T1000 (cell line): ENCODE measurements at places on chromosomes 7 and 10.

- no peak for DNase-seq
Observed at GRCh38 chr10:75654772-75655171, 223.3 kb downstream of the LRMDA start.

- no peak for DNase-seq
Observed at GRCh38 chr10:34719328-34719727, 95.8 kb downstream of the PARD3 start.

- DNase-seq, result no peak
Observed at GRCh38 chr10:124626759-124627380, 117.3 kb downstream of the FAM53B start.

DNA sequence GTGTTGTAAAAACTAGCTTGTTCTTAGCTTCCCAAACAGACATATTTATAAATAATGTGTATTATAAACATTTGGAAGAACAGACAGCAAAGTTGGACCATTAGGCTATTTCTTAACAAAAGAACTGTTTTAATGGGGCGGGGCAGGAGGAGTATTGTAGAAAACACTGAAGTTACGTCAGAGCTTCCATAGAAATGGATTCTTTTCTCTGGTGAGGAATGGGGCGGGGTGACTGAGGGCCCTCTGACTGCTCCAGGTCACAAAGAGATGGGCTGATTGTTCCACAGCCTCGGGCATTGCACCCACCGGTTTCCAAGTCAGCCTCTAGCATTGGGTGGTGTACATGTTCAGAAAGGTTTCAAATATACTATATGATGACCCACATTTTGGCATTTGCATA is 36.8 kb upstream of the ADAM12 start:
- DNase-seq, result no peak

DNA sequence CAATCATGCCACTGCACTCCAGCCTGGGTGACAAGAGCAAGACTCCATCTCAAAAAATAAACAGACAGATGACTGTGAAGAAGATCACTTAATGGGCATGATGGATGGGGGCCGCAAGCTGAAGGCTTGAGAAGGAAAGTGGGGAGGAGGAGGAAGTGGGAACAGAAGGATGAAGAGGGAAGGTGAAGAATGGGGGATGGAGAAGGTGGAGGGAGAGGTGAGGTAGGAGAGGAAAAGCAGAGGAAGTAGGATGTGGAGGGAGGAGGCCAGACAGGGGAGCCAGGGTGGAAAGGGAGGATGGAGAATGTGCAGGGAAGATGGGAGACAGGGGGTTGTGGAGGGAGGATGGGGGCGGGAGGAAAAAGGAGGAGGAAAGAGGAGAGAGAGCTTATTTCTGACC is 68.8 kb downstream of the SVOPL start:
- no peak for DNase-seq

DNA sequence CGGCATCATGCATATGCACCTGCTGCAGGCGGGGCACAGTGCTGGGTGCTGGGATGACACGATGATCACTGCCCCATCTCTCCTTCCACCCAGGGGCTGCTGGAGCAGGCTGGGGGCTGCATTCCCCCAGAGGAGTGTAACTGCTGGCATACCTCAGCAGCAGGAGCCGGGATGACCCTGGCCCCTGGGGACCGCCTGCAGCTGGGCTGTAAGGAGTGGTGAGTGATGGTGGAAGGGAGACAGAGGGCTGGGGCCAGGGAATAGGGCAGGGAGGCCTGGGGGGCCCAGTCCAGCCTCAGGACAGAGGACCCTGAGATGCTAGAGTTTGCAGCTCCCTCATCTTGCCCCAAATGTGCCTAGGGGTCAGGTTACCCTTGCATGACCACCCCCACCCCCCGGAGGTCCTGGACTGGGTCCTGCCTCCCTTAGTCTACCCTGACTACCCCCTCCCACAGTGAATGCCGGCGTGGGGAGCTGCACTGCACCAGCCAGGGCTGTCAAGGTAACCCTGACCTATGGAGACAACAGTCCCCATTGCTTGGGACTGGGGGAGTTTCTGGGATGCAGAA is 14.5 kb upstream of the ZNF862 start:
- no peak for DNase-seq

DNA sequence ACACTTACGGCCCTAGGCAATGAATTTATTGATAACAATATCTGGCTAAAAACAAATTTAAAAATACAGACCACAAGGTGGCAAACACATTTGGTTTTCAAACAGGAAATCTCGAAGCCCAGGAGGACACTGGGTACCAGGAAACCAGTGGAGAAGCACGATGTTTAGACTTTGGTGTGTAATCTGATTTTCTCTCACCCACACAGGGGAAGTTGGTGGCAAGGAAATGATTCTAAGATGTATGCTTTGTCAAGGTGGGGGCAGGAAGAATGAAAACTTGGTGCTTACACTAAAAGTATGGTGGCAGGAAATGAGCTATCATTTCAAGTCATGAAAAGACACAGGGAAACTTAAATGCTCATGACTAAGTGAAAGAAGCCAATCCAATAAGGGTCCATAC is 113.2 kb upstream of the ANKRD1 start:
- no peak for DNase-seq

DNA sequence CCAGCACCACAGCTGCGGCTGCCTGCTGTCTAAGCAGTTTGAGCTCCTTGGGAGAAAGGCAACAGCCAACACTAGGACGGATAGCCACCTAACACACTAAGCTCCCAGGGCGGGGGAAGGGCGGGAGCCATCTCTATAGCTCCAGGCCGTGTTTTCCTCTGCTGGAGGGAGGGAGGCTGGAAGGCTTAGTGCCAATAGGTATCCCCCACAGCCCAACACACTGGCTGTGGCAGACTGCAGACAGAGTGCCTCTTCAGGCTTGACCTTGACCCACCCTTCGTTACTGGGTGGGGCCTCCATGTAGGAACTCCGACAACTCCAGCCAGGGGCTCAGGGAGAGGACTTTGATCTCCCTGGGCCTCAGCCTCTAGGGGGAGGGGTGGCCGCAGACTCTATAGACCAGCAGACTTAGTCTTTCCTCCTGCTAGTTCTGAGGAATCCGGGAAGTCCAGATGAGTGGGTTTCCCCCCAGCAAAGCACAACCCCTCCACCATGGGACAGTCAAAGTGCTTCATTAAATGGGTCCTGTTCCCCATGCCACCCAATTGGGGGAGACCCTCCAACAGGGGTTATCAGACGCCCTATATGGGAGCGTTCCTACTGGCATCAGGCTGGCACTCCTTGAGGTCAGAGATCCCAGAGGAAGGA is 314.4 kb upstream of the MKI67 start:
- no peak for DNase-seq

- DNase-seq, result no peak
Observed at GRCh38 chr7:347644-348479, 57.9 kb downstream of the FOXL3 start.

- DNase-seq, result no peak
Observed at GRCh38 chr10:3935141-3935540, 150.1 kb upstream of the KLF6 start.

- no peak for DNase-seq
Observed at GRCh38 chr7:18890885-18891621, 226.4 kb downstream of the TWIST1 start.

DNA sequence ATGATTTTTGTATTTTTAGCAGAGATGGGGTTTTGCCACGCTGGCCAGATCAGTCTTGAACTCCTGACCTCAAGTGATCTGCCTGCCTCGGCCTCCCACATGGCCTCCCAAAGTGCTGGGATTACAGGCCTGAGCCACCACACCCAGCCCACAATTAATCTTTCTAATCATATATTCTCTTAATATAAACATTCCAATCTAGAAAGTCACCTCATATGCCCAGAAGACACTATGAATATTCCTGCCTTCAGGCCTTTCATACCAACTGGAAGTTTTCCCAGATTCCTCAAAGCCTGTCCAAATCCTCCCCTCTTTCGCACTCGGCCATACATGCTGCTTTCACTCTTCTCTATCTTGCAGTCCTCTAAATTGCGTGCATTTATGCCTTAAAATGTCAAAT is 32.6 kb downstream of the PDZD8 start:
- peak; percentile 66 for DNase-seq

- no peak for DNase-seq
Observed at GRCh38 chr7:147861058-147861716, 729.4 kb upstream of the C7orf33 start.

GRCh38 chr7:107694386-107694785 is 33.8 kb downstream of the SLC26A4 start:
- no peak for DNase-seq

GRCh38 chr10:114279289-114279688 is 40.2 kb downstream of the VWA2 start:
- DNase-seq, result no peak

- no peak for DNase-seq
Observed at GRCh38 chr10:8121201-8121890, 66.9 kb downstream of the GATA3 start.

- no peak for DNase-seq
Observed at GRCh38 chr10:96642530-96642929, 55.7 kb upstream of the TM9SF3 start.

DNA sequence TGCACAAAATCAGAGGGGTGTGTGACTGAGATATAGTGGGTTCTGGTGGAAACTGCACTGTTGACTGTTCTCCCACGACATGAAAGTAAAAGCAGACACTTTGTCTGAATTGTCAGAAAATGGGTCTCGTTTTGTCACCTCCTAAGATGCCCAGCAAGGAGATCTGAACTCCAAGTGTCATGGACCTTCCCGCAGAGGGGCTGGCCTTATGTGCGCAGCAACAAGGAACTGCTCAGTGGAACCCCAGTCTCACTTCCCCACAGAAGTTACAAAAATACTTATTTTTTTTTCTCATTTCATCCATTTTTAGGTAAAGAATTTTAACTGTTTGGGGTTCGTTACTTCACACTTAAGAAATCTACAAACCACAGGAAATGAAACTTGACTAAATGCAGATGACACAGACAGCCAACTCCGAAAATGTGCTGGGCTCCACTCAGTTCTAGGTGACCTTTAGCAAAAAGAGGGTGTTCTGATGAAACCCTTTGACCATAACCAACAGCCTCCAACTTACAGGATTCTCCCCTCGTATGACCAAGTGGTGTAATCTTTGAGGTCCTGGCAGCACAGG is 115.0 kb downstream of the FAM107B start:
- DNase-seq, result no peak

DNA sequence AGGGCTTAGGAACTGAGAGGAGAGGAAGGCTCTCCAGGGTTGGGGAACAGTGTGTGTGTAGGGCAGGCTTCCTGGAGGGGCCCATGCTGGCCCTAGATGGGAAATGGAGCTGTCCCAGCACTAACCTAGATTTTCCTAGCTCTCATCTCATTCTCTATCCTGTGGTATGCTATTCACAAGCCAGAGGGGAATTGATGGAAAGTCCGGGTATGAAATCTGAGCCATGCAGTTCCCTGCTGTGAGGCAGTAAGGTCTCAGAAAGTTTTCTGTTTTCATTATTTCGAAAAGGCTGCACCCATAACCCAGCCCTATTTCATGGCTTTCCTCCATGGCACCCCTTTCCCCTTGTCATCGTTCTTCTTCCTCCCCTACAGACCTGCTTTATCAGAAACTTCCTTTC is 220.3 kb downstream of the RPS24 start:
- no peak for DNase-seq

DNA sequence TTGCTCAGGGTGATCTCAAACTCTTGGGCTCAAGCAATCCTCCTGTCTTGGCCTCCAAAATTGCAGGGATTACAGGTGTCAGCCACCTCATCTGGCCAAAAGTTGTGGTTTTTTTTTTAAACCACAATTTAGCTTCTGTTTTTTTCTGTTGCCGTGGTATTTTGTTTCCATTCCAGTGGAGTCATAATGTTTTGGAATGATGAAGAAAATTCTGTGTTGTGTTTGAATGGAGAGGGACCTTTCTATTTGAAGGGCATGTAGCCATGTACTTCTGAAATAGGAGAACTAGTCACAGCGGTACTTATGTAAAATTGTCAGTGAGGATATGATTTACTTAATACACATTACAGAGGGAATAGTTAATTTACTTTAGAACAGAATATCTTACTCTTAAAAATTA is 201.3 kb downstream of the ARL4A start:
- no peak for DNase-seq

DNA sequence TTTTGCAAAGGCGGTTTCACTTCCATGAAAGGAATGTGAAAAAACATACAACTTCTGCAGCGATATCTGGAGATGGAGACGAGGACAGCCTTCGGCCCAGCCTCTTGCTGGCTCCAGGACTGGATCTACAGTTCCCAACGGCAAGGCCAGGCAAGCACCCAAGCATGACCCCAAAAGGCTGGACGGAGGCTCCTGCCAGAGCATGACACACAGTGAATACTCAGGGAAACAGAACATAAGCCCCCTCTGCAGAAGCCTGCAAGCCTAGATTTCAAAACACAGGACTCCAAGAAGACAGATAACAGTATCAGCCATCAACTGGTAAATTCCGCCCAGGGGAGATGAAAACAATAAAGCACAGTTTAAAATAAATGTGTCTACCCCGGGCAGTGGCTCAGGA is 3.3 kb upstream of the LRRC27 start:
- no peak for DNase-seq

DNA sequence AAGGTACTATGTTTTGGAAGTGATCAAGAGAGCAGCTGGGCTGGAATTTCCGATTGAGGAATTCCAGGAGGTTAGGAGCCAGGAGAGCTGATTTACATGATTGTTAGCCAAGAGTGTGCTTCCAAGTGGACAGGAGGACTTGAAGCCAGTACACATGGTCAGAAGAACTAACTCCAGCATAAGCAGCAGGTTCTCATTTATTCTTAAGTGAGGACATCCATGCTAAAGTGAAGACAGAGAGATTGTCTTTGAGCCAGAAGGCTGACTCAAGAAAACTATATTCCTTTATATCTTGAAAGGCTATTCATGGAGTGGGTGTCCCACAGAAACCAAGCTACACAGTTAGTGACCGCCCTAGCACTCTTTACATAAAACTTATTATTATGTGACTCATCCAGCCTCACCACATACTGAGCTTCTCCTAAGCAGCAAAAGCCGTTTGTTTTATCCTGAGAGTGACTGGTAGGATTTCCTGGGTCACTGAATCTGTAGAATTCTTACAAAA is 56.7 kb upstream of the SEMA3A start:
- DNase-seq, result peak; percentile 7

- no peak for DNase-seq
Observed at GRCh38 chr10:7651853-7652470, 14.8 kb downstream of the ITIH5 start.

- DNase-seq, result no peak
Observed at GRCh38 chr10:104080762-104081161, 4.9 kb downstream of the COL17A1 start.

- no peak for DNase-seq
Observed at GRCh38 chr7:117090791-117091190, 137.5 kb downstream of the ST7 start.

DNA sequence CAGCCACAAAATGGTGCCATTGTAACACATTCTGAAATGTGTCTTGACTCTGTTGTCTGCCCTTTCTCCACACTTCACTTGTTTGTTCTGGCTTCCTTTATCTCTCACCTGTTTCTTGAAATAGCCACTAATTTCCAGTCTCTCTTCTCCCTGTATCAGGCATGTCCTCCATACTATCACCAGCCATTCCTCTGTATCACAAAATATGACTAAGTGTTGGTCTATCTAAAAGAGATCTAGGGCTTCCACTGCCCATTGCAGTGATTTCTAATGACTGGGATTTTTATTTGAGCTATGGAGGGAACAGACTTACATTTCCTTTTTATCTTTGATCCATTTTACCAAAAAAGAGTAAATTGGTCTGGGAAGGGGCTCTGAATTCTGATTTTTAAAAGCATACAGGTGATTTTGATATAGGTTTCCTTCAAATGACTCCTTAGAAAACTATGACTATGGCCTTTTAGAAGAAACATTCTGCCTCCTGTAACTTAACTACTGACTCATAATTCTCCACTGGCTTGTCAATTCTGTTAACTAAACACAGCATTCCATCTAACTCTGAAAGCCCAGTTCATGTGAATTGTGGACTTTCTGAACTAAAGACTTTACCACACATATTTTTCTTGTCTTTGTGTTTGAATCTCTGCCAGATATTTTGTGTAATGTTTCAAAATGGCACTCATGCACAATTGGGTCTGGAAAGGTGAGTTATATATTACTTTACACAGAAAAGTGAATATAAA is 1121.4 kb downstream of the XPNPEP1 start:
- no peak for DNase-seq
